ENCODE measurements at places on chromosomes 5 and 9.

- DNase-seq = no peak
Observed at GRCh38 chr9:3177936-3178335, 334.0 kb upstream of the PUM3 start.

GRCh38 chr9:125325826-125326225 is 64.2 kb downstream of the GAPVD1 start:
- DNase-seq = no peak

DNA sequence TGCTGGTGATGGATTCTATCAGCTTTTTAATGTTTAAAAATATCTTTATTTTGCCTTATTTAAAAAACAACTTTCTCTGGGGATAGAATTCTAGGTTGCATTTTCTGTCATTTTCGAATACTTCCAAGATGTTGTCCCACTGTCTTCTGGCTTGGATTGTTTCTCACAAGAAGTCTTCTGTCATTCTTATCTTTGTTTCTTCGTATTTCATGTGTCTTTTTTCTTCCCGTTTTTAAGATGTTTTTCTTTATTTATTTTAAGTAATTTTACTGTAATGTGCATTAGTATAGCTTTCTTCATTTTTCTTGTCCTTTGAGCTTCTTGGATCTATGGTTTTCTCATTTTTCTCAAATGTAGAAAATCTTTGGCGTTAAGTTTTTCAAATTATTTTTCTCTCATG is 19.1 kb downstream of the STX17 start:
- no peak for DNase-seq

DNA sequence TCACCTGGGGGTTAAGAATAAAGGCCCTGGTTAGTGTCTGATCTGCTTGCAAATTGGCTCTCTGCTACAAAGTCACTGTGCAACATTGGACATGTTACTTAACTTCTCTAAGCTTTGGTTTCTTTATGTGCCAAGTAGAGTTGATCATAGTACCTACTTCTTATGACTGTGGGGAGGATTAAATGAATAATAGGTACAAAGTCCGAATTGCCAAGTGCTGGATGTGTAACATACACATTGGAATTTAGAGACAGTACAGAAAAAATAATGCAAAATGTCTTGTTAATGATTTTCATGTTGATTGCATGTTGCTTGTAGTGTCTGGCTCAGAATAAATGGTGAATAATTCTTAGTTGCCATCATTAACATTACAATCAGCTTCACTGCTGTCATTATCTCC is 2.2 kb downstream of the DOCK8 start:
- no peak for DNase-seq

GRCh38 chr5:170681013-170681433 is 102.5 kb upstream of the GABRP start:
- peak; percentile 81 for DNase-seq

- DNase-seq = no peak
Observed at GRCh38 chr9:97559111-97559514, 57.6 kb downstream of the TMOD1 start.

GRCh38 chr9:125332527-125332926 is 70.9 kb downstream of the GAPVD1 start:
- no peak for DNase-seq

- no peak for DNase-seq
Observed at GRCh38 chr9:131080589-131080988, 15.7 kb upstream of the AIF1L start.

GRCh38 chr5:154923441-154924430 is 14.3 kb downstream of the GEMIN5 start:
- DNase-seq = no peak

GRCh38 chr5:28344836-28345433 is 1306.5 kb upstream of the CDH9 start:
- DNase-seq = no peak

- DNase-seq = peak; percentile 14
Observed at GRCh38 chr5:32687499-32687831, 23.7 kb upstream of the NPR3 start.

Measured in left kidney (tissue), 8 donors.